Endothelial cell of umbilical vein (primary cell): ENCODE measurements at places on chromosomes 13 and 19.

DNA sequence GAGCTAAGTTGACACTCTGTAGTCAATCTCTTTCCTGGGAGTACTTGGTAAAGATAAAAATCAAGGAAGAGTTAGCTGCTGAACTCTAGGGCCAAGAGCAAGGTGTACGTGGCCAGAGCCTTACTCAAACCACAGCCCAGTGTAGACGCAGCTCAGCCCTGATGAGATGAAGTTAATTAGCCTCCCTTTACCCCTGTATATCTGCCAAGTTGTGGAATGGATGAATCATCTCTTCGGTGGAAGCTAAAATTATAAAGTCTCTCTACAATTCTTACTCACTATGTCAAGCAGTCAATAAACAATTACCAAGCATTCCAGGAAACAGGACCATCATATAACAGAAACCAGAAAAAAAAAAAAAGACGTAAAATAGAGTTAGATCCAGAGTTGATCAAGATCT lies 146.9 kb upstream of the UFM1 start:
- DNase-seq, result no peak

GRCh38 chr19:18594824-18595373 lies 6.3 kb downstream of the REX1BD start:
- DNase-seq, result no peak

- no peak for DNase-seq
Measured at GRCh38 chr19:19538061-19538784, at the start of gene CILP2. CILP2 (plus strand) TSS chr19:19538265; CDS start chr19:19538350, 85 bp downstream.

DNA sequence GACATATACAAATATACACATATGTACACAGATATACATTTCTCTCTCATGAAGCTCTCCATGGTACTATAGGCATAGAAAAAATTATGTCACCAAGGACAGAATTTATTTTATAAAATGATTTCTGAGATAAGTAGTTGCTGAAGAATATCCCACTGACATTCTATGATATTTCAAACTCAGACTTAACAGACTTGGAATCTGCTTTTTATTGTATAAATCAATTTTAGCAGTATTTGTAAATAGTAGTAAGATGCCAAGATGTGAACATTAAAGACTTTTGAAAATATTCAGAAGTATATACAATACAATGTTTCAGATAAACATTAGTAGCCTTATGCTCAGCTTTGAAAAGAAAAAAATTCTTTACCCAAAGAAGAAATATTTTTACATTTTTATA lies 107.4 kb upstream of the ARGLU1 start:
- no peak for DNase-seq

DNA sequence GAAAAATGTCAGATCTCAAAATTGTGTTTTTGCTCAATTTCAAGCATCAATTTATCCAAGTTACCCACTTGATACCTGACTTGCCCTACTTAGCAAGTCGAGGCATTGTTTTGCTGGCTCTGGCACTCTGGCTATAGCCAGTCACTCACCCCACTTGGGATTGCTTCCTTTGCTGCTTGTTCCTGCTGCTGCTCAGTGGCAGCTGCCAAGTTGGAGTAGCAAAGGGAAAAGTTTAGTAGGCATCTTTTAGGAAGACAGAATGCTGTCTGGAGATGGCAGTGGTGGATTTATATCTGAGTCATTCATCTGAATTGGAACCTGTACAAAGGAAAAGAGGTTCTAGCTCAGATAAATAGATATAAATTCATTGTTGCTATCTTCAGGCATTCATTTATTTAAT lies 41.2 kb downstream of the PCCA start:
- DNase-seq, result peak; percentile 73

DNA sequence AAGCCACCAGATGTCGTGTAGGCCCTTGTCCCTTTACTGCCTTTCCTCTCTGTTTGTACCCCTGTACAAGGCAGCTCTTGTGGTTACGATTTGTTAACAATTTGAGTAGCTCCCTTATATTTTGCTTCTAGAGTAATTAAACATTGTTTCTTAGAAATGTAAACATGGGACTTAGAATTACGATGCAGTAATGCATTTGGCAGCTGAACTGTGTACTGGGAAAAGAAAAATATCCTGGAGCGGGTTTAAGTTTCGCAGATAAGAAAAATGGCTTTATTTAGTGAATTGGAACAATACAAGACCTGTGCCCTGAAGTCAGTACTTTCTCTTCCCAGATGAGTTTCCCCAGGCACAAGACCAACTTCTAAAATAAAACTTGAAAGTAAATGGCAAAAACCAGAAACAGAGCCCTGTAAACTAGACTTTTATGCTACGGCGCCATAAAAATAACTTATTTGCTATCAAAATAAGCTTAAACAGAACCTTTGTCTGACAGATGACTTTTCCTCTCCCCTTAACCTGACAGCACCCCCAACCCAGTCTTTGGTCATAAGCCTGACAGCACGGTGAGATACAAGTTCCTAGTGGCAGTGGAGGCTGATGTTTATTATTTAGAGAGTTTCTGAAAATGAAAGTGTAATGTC lies 63.0 kb downstream of the LRCH1 start:
- peak; percentile 83 for DNase-seq

GRCh38 chr19:34049944-34050343 lies 122.4 kb upstream of the LSM14A start:
- no peak for DNase-seq

DNA sequence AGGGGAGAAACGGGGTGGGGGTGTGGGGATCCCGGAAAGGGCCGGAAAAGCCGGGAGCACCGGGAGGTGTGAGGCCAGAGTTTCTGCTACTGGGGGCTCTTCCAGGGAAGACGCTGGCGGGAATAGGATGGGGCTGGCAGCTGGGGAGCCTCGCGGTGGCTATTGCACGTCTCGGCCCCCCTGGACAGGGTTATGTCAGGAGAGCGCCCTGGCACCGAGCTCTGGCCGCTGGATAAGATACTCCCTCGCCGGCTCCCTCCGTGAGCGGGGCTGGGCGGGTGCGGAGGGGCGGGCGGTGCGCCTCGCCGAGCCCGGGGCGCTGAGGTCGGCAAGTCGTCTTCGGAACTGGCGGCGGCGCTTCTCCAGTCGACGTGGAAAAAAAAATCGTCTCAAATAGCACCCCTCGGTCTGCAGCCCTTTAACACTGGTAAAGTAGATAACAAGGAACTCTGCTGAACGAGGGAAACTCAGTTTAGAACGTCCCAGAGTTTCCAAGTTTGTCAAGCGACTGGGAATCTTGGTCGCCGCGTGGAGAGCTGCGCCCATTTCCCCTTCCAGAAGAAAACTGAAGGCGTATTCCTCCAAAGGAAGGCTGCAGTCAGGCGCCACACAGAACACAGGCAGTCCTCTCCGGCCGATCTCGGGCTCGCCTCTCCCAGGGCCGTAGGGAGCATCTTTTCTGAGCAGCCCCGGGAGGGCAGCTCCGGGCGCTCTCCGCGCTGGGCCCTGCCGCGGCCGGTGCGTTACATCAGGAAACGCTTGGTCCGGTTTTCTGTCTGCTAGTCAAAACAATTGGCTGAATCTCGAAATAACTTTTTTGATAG lies 115.1 kb downstream of the KCNRG start:
- peak; percentile 53 for DNase-seq

DNA sequence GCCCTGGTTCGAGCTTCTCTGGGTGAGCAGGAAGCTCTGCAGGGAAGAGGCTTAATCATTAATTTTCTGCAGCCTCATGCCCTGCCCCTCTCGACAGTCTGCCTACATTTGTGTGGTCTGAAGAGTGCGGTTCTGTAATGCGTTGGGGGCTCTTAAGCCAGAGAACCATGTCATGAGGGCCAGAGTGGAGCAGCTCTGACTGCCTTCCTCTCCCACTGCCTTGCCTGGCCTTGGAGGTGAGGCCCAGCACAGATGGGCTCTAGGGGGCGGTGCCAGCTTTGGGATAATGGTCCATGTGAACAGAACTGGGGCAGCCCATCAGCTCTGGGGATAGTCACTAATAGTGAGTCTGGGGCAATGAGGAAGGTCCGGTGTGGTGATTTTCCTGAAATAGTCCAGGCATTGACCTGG lies 5.7 kb downstream of the FGF9 start:
- DNase-seq, result no peak

DNA sequence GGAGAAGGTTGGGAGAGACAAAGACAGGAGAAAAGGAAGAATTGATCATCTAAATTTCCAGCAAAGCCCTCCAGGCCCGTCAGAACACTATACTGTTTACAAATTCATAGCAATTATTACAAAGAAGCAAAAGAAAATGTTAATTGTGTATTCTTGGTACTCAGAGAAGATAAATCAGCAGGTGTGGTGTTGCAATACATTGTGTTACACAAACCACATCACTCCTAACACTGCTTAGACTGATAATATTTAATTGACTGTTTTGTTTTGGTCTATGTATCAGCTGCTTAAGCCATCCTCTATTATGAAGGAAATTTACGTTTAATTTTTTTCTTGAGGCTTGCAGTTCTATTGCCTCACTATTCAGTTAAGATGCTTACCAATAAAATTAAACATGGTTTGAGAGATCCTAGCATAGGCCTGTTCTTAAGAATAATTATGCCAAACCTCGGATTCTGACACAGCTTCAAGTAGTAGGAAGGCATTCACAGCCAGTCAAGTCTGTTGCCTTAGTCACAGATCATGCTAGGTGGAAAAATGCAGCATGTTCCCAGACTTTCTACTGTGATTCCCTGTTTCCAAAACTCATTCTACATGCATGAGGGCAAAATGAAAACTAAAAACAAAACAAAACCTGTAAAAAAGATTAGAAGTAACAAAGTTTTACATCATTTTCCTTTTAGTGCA lies 129.2 kb downstream of the TBC1D4 start:
- no peak for DNase-seq

DNA sequence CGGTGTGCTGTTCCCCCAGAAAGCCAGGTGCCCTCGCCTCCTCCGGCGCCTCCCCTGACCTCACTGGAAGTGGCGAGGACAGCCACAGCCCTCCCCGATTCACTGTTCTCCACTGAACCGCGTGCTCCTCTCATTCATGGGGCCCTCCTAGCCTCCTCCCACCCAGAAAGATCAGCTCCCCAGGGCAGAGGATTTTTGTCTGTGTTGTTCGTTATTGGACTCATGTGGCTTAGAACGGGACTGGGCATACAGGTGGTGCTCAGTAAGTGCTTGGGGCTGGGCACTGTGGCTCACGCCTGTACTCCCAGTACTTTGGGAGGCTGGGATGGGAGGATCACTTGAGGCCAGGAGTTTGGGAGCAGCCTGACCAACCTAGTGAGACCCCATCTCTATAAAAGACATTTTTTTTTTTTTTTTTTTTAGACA lies 3.8 kb downstream of the PRTN3 start:
- no peak for DNase-seq

- no peak for DNase-seq
Measured at GRCh38 chr13:81916461-81916860, 1575.5 kb upstream of the SPRY2 start.

- DNase-seq, result peak; percentile 21
Measured at GRCh38 chr13:77749344-77749880, 51.9 kb downstream of the SLAIN1 start.

- no peak for DNase-seq
Measured at GRCh38 chr19:8397746-8398310, 7.7 kb downstream of the RAB11B start.

DNA sequence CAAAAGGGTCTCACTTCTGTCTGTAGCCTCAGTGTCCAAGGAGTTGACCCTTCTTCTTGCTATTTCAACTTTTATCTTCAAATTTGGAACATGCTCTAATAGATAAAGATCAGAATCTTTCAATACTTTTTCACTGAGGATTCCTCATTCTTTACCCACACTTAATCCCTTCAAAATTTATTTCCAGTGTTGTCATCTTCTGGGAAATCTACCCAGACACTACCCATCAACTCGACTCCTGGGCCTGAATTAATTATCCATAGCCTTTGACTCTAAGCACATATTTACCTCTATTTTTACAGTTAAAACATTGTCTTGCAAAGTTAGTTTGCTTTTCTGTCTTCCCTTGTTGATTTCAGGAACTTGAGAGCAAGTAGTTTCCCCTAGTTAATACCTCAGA lies 1022.5 kb downstream of the PCDH9 start:
- DNase-seq, result no peak
